Smooth muscle cell of trachea (primary cell): ENCODE measurements at places on chromosomes 1 and 21. TPM values are rescaled to one million over a fixed set of nuclear protein-coding genes. Genes with fewer than 3 reads are reported as not detected.

The GSTM5 gene
- total RNA-seq, result 6.4 and 34.2 TPM in 2 replicates

The GNAT2 gene
- total RNA-seq, result 0.17 and 0.29 TPM in 2 replicates

The ATP5PO gene
- 115 and 257 TPM in 2 replicates for total RNA-seq

The NPR1 gene
- 0.58 and 2.6 TPM in 2 replicates for total RNA-seq

The ZSWIM5 gene
- total RNA-seq, result 1.3 and 2.8 TPM in 2 replicates

The ELAPOR1 gene
- total RNA-seq, result 0.15 and 0.33 TPM in 2 replicates

The PRAMEF17 gene
- not detected in 2 replicates for total RNA-seq

The S100A2 gene
- total RNA-seq, result 3.3 and 6.0 TPM in 2 replicates

The TAL1 gene
- total RNA-seq, result under 0.01 TPM in 2 replicates

The SLC5A9 gene
- not detected in 2 replicates for total RNA-seq

The C1orf185 gene
- not detected in 2 replicates for total RNA-seq

The KCNJ9 gene
- under 0.01 TPM in 1 of 2 replicates, not detected in the other for total RNA-seq

The TNFAIP8L2 gene
- total RNA-seq, result not detected in 2 replicates

The DYRK1A gene
- total RNA-seq, result 62.0 and 70.3 TPM in 2 replicates

The CSF3R gene
- total RNA-seq, result under 0.01 TPM in 1 of 2 replicates, not detected in the other

The DNAJB4 gene
- 42.2 and 45.3 TPM in 2 replicates for total RNA-seq

The RHD gene
- total RNA-seq, result not detected in 2 replicates

The ITLN2 gene
- not detected in 2 replicates for total RNA-seq

The IL10 gene
- total RNA-seq, result not detected in 2 replicates

The IL22RA1 gene
- total RNA-seq, result 0.15 and 0.17 TPM in 2 replicates

The ANXA9 gene
- 0.17 and 0.29 TPM in 2 replicates for total RNA-seq

The HOOK1 gene
- total RNA-seq, result under 0.01 TPM in 1 of 2 replicates, not detected in the other

The ACTL8 gene
- 0.15 TPM in 1 of 2 replicates, not detected in the other for total RNA-seq

The KCNA2 gene
- 0.17 TPM in 1 of 2 replicates, not detected in the other for total RNA-seq

The SCCPDH gene
- 51.4 and 61.4 TPM in 2 replicates for total RNA-seq

The CHI3L2 gene
- 2.5 and 10.6 TPM in 2 replicates for total RNA-seq

The SLC44A3 gene
- total RNA-seq, result 0.58 and 3.1 TPM in 2 replicates

The COL11A1 gene
- 2.5 and 3.3 TPM in 2 replicates for total RNA-seq

The SYT6 gene
- not detected in 2 replicates for total RNA-seq

The S100A8 gene
- total RNA-seq, result not detected in 2 replicates

The KRTAP10-10 gene
- total RNA-seq, result not detected in 2 replicates

The GJA4 gene
- 0.15 TPM in 1 of 2 replicates, not detected in the other for total RNA-seq

The ZFYVE9 gene
- total RNA-seq, result 35.5 and 36.9 TPM in 2 replicates

The MFAP2 gene
- total RNA-seq, result 16.9 and 26.5 TPM in 2 replicates
